ENCODE measurements at places on chromosomes 6 and 20.

GRCh38 chr20:44614525-44614924, 32.1 kb downstream of the PKIG start:
- DNase-seq, result no peak

GRCh38 chr6:11692451-11693376, 85.9 kb downstream of the ADTRP start:
- DNase-seq, result no peak

- no peak for DNase-seq
Observed at GRCh38 chr6:67450641-67451040, 1184.4 kb upstream of the ADGRB3 start.

- DNase-seq, result peak; percentile 95
Observed at GRCh38 chr6:105675715-105676397, 273.0 kb upstream of the PREP start.

GRCh38 chr6:5785249-5785648, 221.5 kb downstream of the NRN1 start:
- no peak for DNase-seq

GRCh38 chr6:45592991-45593390, 215.3 kb upstream of the SUPT3H start:
- peak; percentile 58 for DNase-seq

- DNase-seq, result no peak
Observed at GRCh38 chr6:65116326-65116725, 590.7 kb downstream of the EYS start.

GRCh38 chr20:63739130-63740069, at the start of gene SLC2A4RG:
Gene SLC2A4RG (plus strand): TSS chr20:63739776. CDS start chr20:63739913, 137 bp downstream.
- DNase-seq, result peak; percentile 64

DNA sequence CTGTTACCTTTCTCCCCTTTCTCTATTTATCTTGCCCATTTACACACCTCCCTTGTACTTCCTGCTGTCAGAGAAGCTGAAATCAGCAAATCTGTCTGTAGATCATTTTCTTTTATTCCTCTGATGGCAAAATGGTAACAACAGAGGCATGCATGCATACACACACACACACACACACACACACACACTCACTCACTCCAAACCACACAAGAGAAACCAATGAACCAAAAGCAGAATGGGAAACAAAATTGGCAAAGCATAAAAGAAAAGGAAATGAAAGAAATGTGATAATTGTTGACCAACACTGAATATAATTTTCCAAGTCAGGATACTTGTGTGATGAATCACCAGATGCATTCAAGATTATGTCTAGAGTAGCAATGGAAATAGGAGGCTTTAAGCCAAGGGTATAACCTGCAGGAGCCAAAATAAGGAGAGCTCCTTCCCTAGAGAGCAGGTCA, 172.4 kb downstream of the PLCB4 start:
- DNase-seq, result peak; percentile 86

- peak; percentile 23 for DNase-seq
Observed at GRCh38 chr6:3088446-3088845, 20.2 kb downstream of the RIPK1 start.

DNA sequence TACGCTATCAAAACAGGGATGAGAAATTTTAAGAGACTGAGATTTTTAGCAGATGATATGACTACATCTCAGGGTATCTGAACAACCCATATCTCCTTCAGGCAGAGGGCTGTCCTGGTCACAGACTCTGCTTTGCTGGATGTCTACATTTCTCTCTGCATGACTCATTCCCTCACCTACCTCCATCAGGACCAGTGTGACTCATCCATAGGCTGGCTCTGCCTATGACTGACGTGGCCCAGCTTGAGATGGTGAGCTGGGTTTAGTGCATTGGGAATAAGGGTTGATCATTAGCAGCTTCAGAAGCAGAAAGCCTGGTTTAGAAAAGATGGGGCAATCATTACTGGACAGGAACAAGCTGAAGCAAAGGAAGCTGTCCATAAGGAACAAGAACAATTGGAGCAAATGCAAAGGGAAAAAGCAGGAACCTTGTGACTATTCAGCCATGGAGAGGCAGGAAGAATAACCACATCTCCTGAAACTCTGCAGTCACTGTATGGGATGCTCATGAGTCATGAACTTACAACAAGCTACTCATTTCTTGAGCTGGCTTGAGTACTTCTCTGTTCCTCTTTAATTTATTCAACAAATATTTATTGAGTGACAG, 86.4 kb upstream of the CBLN4 start:
- no peak for DNase-seq

DNA sequence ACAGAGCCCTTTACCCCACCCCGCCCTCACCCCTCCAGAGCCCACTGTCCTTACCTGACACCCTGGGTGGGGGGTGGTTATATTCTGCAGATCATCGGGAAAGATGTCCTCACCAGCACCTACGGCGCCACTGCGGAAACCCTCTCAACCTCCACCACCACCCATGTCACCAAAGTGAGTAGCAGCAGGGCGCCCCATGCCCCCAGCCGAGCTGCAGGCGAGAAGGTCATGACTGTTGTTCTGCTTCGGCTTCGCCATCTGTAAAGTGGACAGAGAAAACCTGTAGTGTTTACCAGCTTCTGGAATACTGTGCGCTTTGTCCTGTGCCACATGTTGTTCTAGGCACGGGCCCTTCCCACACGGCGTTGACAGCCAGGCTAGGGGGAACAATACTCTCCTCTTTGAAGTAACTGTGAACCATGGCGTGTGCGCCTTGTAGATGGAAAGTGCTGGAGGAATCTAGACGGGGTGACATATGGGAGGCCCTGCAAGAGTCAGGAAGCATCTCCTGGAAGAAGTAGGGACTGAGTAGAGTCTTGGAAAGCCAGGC, 16.5 kb upstream of the AAR2 start:
- no peak for DNase-seq

DNA sequence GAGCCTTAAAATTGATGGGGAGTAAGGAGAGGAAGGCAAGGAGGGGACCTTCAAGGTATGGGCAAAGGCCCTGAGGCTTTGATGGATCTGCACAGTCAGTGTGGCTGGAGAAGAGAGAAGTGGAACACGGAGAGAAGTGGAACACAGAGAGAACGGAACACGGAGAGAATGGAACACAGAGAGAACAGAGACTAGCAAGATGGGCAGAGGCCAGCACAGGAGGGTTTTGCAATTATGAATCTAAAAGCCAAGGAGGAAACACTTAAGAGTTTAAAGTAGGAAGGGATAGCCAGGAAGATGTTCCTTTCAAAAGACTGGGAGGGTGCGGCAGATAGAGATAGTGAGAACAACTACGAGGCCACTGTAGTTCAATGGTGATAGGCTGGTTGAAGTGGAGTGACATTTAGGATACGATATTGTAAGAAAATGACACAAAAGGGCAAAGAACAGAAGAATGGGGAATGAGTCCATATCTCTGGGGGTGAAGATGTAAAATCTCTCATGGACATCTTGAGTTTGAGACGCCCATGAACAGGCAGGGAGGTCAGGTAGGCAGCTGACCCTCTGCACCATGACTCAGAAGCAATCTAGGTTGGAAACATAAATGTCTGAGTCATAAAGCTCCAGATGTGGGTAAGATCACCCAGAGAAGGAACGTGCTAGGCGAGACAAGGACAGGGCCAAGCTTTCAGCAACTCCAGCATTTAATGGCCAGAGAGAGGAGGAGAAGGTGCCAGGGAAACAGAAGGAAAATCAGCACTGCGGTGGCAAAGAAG, 25.4 kb downstream of the ZMYND8 start:
- peak; percentile 76 for DNase-seq

DNA sequence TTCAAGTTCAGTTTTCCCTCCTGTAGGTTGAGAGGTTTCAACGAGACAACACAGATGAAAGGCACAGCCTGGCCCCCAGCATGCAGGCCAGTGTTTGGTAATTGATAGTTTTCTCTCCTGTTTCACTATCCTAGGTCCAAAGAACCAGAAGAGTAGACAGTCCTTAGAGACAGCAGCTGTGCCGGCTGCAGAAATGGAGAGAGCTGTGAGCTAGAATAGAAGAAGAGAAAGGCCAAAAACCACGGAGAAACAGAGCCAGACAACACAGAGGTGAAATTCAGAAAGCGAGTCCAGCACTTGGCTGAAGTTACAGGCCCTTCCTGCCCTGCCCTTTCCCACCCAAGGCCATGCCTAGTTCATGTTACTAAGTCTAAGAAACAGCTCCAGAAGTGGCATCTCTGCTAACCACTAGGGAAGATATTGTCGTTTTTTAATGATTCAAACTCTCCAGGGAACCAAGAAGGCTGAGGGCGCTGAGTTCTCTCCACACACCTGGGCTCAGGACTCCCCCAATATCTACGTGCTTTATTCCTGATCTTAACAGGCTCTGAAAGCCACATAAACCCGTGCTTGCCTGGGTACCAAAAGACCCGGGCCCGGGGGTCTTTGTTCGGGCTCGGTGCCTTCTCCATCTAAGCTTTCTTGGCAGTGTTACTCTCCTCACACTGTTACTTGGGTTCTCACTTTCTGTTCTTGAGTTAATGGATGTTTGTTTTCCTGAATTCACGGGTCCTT, 16.5 kb upstream of the RBPJL start:
- DNase-seq, result no peak

DNA sequence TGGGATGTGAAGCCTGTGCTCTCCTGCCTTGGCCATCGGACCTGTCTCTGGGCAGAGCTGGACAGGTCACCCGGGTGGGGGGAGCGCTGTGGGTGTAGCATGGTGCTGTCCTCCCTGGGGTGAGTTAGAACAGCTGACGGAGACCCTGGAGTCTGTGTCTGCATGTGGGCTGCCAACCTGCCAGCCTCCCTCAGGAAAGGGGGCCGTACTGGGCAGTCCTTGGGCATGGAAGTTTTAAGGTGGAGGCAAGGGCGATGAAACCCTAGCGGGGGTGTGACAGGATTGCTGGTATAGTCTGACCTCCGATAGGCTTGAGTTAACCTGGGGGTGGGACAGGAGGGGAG, 2.4 kb downstream of the SOX18 start:
- no peak for DNase-seq

DNA sequence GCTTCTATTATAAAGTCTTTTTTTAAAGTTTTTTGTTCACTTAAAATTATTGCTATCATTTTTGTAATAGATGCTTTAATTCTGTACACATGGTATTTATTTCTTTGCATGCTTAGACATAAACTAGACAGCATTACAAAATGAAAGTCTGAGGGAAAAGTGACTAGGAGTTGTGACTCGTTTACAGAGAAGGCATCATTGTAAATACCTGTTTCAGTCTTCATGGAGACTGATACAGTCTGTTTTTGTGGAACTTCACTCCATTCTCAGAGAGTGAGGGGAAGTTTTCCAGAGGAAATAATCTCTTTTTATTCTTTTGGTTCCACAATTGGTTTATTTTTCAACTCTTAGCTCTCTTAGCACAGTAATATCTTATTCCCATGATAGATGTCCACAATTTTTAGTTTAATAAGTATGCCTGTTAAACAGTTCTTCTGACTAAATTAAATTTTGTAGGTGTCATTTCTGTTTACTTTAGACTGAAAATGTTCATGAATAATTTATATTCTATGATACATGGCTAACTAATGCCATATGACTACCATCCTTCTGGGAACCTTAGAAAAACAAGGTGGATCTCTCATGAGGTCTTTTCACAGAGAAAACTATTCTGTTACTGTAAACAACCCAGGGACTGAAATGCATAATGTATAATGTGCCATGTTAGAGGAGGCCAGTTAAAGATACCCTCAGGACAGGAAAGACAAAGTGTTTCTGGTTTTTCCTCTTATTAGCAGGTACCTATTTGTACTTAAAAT, 69.2 kb downstream of the MYO6 start:
- no peak for DNase-seq

DNA sequence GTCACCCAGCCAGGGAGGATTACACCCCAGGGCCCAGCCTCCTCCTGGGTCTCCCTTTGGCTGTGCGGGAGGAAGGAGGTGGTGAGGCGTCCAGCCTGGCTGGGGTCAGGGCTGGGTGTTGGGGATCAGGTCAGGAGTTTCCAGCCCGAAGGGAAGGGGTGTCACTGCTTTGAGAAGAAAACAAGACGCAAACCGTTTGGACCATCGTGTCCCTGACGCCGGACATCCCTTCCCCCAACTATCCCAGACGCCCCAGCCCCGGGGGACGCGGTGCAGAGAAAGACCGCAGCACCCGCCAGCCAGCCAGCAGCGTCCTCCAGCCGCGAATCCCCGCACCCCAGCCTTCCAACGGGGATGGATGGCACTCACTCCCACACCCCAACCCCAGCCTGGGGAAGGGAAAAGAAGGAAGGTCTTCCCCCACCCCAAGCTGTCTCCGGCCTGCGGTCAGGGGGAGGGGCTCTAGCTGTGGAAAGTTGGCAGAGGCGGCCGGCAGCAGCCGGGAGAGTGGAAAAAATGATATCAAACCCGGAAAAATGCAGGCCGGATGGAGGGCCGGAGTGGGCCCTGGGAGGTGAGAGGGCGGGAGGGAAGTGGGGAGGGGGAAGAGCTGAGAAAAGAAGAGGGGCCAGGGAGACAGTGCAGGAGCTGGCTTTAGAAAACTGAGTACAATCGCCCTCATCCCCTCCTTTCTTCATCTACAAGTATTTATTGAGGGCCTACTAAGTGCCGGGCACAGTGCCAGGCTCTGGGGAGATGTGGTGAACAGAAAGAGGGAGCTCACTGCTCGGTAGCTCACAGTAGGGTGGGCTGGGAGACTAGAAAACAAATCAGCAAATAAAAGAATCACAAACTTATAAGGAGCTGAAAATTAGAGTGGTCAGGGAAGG, 10.6 kb downstream of the REM1 start:
- DNase-seq, result peak; percentile 87

DNA sequence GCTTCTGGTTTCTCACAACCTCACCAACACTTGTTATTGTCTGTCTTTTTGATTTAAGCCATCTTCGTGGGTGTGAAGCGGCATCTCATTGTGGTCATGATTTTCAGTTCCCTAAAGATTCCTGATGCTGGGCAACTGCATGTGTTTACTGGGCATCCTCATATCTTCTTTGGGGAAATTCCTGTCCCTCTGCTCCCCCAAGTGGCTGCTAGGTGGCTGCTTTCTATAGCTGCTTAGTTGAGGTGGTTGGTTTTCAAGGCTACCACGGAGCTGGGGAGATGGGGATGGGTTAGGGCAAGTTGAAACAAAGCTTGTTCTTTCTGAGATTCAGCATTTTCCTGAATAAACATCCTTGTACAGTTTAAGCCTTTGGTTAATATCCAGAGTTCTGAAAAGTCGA, 403.9 kb upstream of the SULF2 start:
- DNase-seq, result peak; percentile 51

- no peak for DNase-seq
Observed at GRCh38 chr20:35934050-35934449, 20.3 kb downstream of the SCAND1 start.

GRCh38 chr6:151330130-151330696, 61.1 kb downstream of the ZBTB2 start:
- DNase-seq, result peak; percentile 97

GRCh38 chr6:26202201-26202611, 115.0 kb downstream of the HFE start:
- DNase-seq, result no peak

DNA sequence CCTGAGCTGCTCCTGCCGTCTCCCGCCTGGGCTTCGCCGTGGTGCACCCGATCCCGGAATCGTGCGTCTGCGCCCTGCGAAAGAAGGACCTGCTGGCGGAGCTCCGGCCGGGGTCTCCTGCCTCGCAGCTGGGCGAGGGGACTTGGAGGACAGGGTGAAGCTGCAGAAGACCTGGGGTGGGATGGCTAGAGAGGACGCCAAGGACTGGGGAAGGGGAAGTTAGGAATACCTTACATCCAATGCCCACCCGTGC, 150.2 kb downstream of the PRL start:
- DNase-seq, result no peak

- DNase-seq, result peak; percentile 82
Observed at GRCh38 chr20:47544852-47545251, 43.2 kb downstream of the NCOA3 start.

GRCh38 chr20:8005033-8005432, 14.5 kb downstream of the TMX4 start:
- DNase-seq, result no peak

All from fibroblast of upper back skin (primary cell).